ENCODE measurements at places on chromosomes 11 and 22. TPM values are rescaled to one million over a fixed set of nuclear protein-coding genes. Genes with fewer than 3 reads are reported as not detected.

Gene MRPL23
- 317 TPM for polyA plus RNA-seq

Gene DDX25
- not detected for polyA plus RNA-seq

Gene GGTLC2
- polyA plus RNA-seq = not detected

Gene SLC43A3
- 22.8 TPM for polyA plus RNA-seq

Gene USP35
- 2.8 TPM for polyA plus RNA-seq

Gene MYEOV
- 5.3 TPM for polyA plus RNA-seq

Gene FBLN1
- 43.4 TPM for polyA plus RNA-seq

Gene ADM
- polyA plus RNA-seq = 21.5 TPM

Gene TSSK2
- not detected for polyA plus RNA-seq

Gene GRAP2
- 0.45 TPM for polyA plus RNA-seq

Gene NNMT
- 373 TPM for polyA plus RNA-seq

Gene BARX2
- 27.7 TPM for polyA plus RNA-seq

Gene FOLR3
- not detected for polyA plus RNA-seq

Gene CNGA4
- polyA plus RNA-seq = not detected

Gene MMP8
- polyA plus RNA-seq = 0.20 TPM

Gene OR51I2
- not detected for polyA plus RNA-seq

Gene TMPRSS13
- polyA plus RNA-seq = not detected
